ENCODE measurements at places on chromosomes 2 and 18.

DNA sequence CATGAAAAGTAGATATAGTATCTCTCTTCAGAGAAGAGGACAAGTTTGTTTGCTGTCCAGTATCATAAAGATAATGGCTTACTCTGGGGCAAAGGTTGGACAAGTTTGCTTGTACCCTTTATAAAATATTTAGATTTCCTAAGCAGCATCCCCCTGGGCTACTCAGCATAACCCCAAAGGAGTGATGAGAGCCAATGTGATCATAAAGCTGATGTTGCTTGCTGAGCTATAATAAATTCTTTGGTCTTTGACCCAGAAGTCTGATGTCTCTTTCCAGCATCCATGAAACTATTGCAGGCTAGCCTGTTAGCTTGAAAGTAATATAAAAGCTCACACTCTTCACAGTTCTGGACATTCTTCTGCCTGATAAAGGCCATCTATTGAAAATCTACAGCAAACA, 138.3 kb upstream of the STON1 start:
- no peak for DNase-seq

- no peak for DNase-seq
Observed at GRCh38 chr2:132252191-132252893, 90.6 kb upstream of the ANKRD30BL start.

GRCh38 chr18:35345460-35345921, 1.3 kb upstream of the ZNF24 start:
- peak; percentile 75 for DNase-seq

- no peak for DNase-seq
Observed at GRCh38 chr2:138500592-138501424, 762 bp upstream of the SPOPL start.

GRCh38 chr2:136347981-136348380, 230.0 kb upstream of the CXCR4 start:
- no peak for DNase-seq

DNA sequence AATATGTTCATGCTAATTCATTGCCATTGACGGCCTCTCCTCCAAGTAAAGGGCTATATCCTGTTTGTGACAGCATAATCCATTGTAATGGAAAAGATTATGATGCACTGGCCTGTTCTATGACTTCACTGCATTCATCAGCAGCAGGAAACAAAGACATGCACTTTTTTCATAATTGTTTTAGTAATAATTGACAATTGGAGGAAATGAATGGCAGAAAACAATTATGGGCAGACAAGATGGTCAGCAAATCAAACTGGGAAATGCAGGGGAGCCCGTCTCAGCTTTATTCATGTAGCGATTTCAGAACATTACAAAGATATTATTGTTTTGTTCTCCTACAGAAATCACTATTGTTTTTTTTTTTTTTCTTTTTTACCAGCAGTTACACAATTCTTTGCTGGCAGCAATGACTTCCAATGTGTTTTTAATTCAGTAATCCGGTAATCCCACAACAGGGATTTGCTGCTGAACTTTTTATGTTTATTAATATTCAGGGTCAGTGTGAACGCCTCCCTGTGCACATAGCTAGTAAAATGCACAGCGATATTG, 33.8 kb upstream of the RASGRP3 start:
- DNase-seq = no peak

- no peak for DNase-seq
Observed at GRCh38 chr2:60492548-60492947, 60.9 kb downstream of the BCL11A start.
